ENCODE measurements at places on chromosomes 5 and 9. TPM values are rescaled to one million over a fixed set of nuclear protein-coding genes. Genes with fewer than 3 reads are reported as not detected.

Gene KIAA0825
- 3.8 TPM for total RNA-seq

Gene ORM2
- total RNA-seq: not detected

Gene SPATA9
- total RNA-seq: 0.30 TPM

Gene SMC5
- total RNA-seq: 41.1 TPM

Gene CCL19
- not detected for total RNA-seq

Gene MEIKIN
- total RNA-seq: not detected

Gene RNF224
- 0.07 TPM for total RNA-seq

Gene FGF1
- total RNA-seq: 10.4 TPM

Gene LCN12
- total RNA-seq: 0.20 TPM

Gene MYMK
- total RNA-seq: not detected

Gene LCN15
- total RNA-seq: not detected

Gene PCDHB16
- total RNA-seq: 0.50 TPM

Gene CAMK2A
- 0.10 TPM for total RNA-seq

Gene PCA3
- total RNA-seq: 0.07 TPM

Gene GGTA1
- 0.10 TPM for total RNA-seq

Gene LEAP2
- total RNA-seq: 0.30 TPM

Gene CAAP1
- 17.4 TPM for total RNA-seq

Gene C9
- total RNA-seq: not detected

Gene UGCG
- total RNA-seq: 163 TPM

Gene MSH3
- total RNA-seq: 16.7 TPM

Gene ACTBL2
- total RNA-seq: 0.03 TPM

Gene FBN2
- 146 TPM for total RNA-seq

Gene IL5
- total RNA-seq: not detected

Gene GRIA1
- 2.4 TPM for total RNA-seq

Gene BSPRY
- 0.07 TPM for total RNA-seq

Gene OBP2B
- total RNA-seq: not detected

Gene KIF24
- total RNA-seq: 1.2 TPM

Gene GPR150
- 0.40 TPM for total RNA-seq

Gene SHLD3
- 1.8 TPM for total RNA-seq

Gene ZCCHC7
- total RNA-seq: 17.2 TPM

Gene TMC1
- 0.59 TPM for total RNA-seq
